ENCODE measurements at places on chromosomes 5 and 9. TPM values are rescaled to one million over a fixed set of nuclear protein-coding genes. Genes with fewer than 3 reads are reported as not detected.

ADAMTS13 gene
- 6.0 TPM for total RNA-seq

- peak; percentile 97 for DNase-seq
Measured at GRCh38 chr5:180825768-180826525, 23.3 kb upstream of the MGAT1 start.

FABP6 gene
- total RNA-seq: not detected

LVRN gene
- total RNA-seq: not detected

HMGCS1 gene
- total RNA-seq: 136 TPM

DNA sequence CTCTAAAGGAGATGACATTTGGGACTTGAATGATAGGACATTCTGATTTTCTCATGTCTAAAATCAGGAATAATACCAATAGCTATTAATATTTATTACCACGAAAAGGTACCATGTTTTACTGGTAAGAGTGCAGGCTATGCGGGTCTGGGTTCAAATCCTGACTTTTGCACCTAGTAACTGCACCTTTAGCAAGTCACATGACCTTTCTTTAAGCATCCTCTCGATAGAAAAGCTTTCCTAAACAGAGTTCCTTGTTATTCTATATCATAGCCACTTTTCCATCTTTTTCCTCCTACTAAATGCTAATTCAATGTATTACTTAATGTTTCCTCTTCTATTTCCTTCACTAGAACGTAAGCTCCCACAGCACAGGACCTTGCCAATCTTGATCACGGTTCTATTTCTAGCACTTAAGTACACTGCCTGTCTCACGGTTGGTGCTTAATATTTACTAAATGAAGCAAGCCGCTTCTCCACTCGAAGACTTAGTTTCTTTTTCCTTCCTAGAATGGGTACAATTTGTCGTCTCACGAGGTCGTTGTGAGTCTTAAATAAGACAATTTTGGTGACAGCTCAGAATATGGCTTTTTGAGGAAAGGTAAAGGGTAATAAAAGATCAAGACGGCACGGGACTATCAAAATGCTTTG is 816 bp downstream of the RBM18 start:
- DNase-seq: peak; percentile 18

GRCh38 chr9:128550770-128551656 is 1.4 kb upstream of the SPTAN1 start:
- DNase-seq: no peak

DNA sequence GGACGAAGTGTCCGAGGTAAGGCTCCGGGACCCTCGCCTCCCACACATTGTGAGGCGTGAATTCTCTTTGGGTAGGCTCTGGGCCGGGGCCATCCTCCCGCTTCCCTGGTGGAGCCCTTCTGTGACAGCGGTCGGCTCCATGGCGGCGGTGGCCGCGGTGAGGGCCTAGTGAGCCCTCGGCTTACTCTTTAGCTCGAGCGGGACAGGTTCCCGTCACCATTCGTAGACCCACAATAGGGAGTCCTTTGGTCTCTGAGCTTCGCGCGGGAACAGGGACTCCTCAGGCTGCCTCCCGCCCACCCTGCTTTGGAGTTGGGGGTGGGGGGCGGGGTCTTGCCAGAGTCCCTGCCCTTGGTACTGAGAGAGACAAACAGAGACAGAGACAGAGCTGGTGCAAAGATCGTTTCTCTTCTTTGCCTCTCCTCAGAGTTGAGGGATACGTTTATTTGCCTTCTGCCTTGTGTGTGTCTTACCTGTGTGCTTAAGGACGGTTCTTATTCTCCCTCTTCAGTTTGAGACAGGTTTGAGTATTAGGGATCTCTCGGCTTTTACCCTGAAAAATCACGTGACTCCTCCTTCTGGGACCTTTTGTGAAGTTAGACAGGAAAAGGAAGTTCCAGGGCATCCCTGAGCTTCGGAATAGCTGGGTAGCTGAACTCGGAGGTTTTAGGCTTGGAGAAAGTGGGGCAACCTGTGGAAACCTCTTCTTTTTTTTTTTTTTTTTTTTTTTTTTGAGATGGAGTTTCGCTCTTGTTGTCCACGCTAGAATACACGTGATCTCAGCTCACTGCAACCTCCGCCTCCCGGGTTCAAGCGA is 833 bp downstream of the ANKHD1 start:
- peak; percentile 43 for DNase-seq

C9orf153 gene
- not detected for total RNA-seq

ADAMTSL1 gene
- 1.5 TPM for total RNA-seq

DNA sequence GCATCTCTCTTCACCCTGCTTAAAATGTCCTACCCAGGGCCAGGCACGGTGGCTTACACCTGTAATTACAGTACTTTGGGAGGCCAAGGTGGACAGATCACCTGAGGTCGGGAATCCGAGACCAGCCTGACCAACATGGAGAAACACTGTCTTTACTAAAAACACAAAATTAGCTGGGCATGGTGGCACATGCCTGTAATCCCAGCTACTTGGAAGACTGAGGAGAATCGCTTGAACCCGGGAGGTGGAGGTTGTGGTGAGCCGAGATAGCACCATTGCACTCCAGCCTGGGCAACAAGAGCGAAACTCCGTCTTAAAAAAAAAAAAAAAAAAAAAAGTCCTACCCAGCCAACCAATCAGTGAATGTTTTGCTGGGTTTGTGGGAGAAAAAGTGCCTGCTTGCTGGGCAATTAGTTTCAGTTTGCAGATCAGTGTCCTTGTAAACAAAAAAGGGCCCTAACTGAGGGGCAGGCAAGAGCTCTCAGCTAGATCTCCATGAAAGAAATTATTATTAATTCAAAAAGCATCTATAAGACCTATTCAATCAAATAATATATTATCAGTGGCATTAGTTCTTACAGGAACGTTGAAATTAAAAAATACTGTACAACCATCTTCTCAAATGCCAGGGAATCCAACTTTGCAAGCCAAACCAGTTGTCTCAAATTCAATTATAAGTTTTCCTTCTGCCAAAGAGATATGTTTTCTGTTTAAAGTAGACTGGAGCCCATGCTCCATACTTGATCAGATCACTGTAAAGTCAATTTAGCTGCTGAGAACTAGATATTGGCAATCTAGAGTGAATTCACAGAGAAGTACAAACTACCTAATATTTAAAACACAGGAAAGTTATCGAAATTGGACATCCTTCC is 3.9 kb downstream of the MEGF9 start:
- DNase-seq: peak; percentile 89
